ENCODE measurements at places on chromosomes 2 and 18.

DNA sequence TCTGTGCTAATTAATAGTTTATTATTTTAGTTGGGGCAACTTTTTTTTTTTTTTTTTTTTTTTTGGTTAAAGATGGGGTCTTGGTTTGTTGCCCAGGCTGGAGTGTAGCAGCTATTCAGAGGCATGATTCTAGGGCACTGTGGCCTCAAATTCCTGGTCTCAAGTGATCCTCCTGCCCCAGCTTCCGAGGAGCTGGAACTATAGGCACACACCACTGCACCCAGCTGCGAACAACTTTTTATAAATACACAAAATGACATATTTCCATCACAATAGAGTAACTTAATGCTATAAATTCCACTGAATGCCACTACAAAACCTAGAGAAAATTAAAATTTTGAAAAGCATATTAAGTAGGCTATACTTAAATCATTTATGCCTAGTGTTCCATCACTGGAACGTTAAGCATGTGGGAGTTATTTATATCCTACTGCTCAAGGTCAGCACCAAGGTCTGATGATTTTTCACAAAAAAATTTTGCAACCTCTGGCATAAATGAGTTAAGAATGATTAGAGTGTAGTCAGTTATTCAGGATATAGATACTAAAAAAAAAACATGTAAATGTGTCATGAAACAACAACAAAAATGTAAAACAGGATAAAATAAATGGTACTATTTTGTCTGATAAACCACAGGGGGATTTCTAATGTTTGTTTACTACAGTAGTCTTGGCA is 46.8 kb downstream of the GFPT1 start:
- DNase-seq: no peak

- no peak for DNase-seq
Observed at GRCh38 chr18:69958422-69958821, 10.7 kb upstream of the CD226 start.

DNA sequence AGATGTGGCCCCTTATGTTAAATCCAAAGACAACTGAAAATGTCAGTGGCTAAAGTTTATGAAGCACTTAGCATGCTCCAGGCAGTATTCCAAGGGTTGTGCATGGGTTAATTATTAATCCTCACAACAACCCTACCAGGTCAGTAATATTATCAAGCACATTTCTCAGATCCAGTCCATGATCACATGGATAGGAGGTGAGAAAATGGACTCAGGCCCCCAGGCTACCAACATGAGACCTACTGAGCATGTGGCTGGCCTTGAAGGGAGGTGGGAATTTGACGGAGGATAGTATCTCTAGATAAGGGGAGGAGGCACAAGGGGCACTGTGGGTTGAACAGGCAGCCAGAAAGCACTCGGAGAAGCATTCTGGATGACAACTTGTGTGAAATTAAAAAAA is 412.0 kb downstream of the MEIS1 start:
- no peak for DNase-seq

- no peak for DNase-seq
Observed at GRCh38 chr2:11767779-11768178, 21.3 kb downstream of the LPIN1 start.

DNA sequence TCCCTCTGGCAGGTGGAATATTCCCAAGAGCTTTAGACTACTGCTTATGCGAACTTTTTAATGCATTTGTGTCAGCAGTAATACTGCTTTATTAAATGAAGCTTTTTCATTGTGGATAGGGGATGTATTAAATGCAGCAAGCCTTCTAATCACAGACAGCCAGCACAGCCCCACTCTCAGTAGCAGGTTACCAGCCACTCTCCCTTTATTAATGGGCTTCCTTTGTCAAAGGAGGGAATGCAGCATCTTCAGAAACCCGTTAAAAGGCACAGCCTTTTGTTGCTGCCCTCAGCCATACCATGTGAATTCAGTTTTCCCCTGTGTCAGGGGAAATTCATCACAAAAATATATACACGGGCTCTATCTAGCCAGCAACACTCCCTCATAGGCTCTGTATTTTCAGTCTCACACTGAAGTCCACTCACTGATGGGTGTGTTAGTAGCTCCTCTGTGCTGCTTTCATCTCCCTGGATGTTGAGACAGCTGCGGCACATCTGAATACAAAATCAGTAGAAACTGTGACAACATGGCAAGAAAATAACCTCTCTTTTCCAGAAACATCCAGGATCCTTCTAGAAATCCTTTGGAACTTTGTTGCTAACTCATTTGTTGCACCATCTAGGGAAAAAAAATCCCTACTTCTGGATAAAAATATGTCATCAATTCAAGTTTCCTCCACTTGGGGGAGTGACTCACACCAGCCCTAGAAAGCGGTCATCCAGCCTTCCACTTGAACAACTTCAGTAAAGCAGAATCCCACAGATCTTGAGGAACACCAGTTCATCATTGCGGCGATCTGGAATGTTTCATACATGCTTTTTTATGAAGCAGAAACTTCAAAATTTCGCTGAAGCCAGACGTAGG is 48.4 kb downstream of the LRRTM1 start:
- no peak for DNase-seq

GRCh38 chr2:62099523-62100175 is 96.3 kb upstream of the B3GNT2 start:
- no peak for DNase-seq

DNA sequence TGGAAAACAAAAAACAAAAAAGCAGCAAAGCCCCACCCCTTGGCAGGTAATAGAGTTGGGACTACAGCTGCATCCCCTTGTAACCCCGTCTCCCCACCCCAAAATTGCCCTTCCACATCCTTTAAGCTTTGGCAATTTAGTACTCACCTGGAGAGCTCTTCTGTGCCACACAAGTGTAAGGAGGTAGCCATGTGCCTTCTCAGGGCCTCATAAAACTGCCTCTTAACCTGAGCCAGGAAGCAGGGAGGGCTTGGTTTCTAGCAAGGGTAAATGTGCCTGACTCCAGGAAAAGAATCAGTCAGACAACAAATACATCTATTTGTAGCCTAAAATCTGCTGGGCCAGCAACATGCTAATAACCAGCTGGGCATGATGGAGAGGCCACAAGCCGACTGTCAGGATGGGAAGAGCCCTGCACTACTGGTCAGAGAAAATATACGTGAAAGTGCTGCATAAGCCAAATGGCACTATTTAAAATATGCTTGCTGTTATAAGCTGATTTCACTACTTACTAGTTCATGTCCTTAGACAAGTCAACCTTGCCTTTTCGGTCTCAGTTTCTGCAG is 46.3 kb downstream of the NOP58 start:
- DNase-seq: no peak

DNA sequence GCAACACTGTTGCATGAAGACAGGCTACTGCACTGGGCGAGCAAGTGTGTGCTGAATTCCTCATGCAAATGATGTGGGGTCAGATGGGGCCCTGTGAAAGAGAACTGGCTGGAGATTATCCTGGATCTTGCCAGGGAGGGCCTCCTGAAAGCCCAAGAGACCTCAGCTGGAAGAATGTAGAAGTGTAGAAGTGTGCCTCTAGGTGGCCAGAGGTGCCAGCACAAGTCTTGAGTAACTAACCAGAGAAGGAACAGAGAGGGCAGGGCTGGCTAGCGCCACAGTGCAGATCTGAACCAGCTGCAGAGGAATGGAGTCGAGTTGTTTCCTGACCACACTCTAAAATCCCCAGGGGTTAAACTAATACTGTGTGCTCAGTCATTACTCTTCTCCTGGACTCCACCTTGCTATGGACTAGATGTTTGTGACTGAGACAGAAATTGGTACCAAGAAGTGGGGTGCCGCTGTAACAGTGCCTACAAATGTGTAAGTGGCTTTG is 399.3 kb downstream of the LRATD1 start:
- no peak for DNase-seq

DNA sequence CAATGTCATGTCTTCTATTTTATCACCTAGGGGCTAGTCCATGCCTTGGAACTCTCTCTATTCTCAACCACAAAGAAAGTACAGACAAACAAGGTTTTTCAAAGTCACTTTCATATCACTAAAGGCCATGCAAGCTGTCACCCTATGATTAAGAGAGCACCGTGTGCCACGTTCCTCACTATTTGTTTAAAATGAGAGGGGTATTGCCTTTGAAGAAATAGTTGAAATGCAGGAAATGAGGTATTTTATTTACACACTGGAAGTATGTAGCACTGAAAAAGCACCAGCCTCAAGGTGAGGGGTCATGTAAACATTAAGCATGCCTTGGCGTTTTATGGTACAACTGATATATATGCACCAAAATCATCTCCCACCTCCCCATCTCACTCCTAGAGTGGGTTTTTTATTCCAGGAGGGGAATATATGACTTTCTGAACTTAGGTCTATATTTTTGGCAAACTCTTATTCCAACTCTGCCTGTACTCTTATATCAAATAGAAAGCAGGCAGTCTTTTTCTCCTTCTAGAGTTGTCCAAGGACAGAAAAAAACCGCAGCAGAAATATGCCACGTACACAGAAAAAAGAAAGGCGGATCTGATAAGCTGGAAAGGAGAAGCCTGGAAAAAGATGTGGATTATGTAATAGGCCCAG is 53.5 kb downstream of the VSNL1 start:
- DNase-seq: no peak

DNA sequence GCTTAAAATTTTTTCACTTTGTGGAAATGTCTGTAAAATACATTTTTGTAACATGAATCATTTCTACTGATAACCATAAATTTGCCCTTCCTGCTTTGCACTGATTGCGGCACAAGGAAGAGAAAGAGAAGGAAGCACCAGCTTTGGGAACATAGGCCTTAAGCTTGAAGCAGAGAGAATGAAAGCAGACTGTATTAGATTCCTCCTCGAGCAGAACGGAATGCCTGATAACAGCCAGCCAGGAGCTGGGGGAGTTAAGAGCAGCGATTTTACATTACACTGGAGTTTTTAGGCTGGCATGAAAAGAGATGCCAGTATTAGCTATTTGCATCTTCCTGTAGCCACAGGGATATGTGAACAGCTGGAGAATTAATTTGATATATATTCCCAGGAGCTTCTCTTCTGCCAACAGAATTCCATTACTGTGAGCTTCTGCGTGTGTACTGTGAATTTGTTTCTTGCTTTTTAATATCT is 33.5 kb downstream of the CRIM1 start:
- no peak for DNase-seq
